HuH-7.5 (cell line): ENCODE measurements at places on chromosomes 7 and 10.

GRCh38 chr10:125489731-125490130 lies 193.2 kb downstream of the TEX36 start:
- no peak for DNase-seq

- no peak for DNase-seq
Observed at GRCh38 chr7:46173476-46174195, 252.6 kb upstream of the IGFBP3 start.

DNA sequence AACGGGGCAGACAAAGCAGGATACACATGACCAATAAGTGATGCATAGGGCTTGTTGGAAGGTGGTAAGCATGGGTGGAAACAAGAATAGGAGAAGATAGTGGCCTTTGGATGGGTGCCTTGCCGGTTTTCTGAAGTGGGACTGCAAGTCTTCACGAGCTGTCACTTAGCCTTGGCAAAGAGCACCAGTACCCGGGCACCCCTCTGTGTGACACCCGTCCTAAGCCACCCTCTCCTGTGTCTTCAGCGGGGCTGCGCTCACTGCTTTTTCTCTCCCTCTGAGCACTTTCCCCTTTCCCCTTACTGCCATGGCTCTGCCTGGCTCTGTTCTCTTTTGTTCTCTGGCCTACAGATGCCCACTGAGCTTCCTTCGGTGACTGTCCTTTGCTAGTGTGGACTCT lies 399.7 kb upstream of the MKI67 start:
- DNase-seq: no peak

- DNase-seq: no peak
Observed at GRCh38 chr10:96626795-96627194, 40.0 kb upstream of the TM9SF3 start.

DNA sequence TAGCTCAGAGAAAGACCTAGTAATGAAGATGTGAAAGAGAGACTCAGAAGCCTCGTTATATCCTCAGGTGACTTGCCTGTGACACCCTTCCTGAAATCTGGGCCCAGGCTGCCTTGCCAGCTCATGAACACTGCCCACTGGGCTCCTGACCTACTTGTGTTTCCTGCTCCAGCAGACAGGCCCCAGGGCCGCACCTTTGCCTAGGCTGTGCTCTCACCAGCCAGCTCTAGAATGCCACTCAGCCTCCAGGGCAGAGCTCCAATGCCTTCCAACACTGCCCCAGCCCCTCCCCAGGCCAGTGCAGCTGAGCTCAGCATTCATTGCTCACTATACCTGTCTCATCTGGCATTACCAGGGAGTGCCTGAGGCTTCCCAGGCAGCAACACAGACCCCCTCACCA lies 94.3 kb downstream of the DLG5 start:
- DNase-seq: no peak

DNA sequence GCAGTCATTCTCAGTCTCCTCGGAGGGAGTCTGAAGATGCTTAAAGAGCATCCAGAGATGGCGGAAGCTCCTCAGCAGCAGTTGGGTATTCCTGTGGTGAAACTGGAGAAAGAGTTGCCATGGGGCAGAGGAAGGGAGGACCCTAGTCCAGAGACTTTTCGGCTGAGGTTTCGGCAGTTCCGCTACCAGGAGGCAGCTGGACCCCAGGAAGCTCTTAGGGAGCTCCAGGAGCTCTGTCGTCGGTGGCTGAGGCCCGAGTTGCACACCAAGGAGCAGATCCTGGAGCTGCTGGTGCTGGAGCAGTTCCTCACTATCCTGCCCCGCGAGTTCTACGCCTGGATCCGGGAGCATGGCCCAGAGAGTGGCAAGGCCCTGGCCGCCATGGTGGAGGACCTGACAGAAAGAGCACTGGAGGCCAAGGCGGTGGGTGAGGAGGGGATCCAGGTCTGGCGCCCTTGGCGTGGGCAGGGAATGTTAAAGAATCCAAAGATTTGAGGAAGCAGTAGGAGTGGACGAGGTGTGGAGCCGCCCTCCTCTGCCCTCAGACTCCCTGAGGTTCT lies 2.9 kb downstream of the ZSCAN25 start:
- DNase-seq: no peak

GRCh38 chr10:1605121-1605520 lies 132.2 kb downstream of the ADARB2 start:
- no peak for DNase-seq

DNA sequence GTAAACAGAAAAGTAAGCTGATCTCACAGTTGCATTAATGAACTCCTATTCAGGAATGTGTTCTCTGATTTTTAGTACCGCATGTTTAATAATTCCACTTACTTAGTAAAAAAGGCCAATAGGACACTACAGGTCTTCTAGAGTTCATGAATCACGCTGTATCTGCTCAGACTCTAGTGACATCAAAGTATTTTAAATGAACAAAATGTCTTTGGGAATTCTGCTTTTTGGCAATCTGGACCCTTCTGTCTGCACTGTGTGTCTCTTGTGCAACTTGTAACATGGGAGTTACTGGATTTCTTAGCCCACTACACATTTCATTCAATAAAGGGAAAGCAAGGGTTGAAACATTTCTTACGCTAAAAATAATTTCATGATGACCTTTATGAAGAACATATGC lies 50.2 kb downstream of the RABGEF1 start:
- no peak for DNase-seq

- DNase-seq: no peak
Observed at GRCh38 chr7:140144821-140145220, 32.0 kb downstream of the KDM7A start.

- DNase-seq: no peak
Observed at GRCh38 chr10:351770-352334, 216.6 kb downstream of the ZMYND11 start.

DNA sequence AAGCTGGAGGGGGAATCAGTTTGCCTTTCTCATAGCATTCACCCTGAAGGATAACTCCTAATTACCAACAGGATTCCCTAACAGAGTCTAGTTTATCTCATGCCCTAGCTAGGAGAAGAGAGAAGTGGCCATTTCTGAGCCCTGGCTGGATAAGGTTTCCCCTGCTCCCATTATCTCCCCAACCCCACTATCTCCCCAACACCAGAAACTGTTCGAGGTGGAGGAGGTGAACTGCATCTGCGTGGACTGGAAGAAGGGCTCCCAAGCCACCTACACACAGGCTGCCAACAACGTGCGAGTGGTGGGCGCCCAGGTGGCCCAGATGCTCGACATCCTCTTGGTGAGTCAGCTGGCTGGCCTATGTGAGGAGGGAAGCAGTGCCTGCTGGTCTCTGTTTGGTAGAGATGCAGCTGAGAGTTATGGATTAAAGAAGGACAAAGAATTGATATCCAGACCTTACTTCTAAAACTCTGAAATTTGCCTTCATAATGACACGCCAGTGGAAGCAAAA lies 3.8 kb downstream of the PNLIPRP1 start:
- DNase-seq: no peak

- no peak for DNase-seq
Observed at GRCh38 chr10:2425320-2425719, 642.0 kb upstream of the PFKP start.

- DNase-seq: no peak
Observed at GRCh38 chr7:109926738-109927137, 1164.2 kb upstream of the LRRN3 start.

DNA sequence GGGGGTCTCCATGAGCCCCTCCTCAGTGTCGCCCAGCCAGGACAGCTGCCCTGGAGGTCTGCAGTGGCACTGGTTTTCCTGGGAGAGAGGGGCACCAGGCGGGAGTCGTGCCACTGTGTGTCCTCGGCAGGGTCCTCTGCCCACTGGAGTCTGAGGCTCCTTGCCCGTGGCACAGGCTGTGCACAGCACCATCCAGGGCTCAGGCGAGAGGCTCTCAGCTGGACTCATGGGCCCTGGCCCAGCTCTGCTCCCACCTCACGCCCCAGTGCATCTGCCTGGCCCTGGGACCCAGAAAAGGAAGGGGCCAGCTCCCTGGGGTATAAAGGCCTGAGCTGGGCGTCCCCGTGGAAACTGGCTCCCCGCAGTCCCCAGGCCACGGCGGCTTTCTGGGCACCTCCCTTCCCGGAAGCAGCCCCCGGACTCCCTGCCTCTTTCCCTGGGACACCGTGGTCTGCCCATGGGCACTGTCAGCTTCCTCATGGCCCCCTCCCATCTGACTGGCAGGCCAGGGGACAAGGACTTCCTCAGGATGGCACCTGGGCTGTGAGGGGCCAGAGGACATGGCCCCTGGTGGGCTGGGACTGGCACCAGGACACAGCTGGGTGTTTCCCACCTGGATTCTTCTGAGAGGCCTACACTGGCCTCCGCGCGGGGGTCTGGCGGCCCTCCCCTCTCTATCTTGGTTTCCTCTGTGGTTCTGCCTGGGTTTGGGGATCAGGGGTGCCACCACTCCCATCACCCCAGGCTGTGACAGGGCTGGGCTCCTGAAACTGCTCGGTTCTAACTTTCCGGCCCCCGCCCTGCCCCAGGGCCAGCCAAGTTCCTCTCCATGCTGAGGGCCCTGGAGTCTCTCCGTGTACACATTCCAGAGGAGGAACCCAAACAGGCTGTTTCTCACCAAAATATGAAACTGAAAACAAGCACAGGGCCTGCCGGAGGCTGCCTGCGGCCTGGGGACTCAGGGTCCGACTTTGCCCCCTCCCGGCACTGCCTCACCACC lies 5.5 kb downstream of the FOXL3 start:
- DNase-seq: no peak

DNA sequence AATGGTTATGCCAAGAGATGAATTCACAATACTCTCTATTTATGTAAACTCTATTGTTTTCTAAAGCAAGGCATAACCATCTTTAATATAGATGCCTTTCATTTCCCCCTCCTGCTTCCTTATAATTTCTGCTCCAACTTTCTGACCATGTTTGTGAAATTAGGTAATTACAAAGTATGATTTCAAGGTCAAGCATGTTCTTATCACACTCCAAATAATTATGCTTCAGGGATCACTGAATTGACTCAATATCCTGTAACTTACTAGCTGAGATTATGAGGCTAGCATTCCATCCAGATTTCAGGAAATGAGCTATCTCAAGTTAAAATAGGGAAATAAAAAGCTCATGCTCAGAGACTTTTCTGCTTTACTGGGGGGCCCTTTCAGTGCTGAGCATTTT lies 655.9 kb upstream of the IGFBP3 start:
- DNase-seq: no peak

DNA sequence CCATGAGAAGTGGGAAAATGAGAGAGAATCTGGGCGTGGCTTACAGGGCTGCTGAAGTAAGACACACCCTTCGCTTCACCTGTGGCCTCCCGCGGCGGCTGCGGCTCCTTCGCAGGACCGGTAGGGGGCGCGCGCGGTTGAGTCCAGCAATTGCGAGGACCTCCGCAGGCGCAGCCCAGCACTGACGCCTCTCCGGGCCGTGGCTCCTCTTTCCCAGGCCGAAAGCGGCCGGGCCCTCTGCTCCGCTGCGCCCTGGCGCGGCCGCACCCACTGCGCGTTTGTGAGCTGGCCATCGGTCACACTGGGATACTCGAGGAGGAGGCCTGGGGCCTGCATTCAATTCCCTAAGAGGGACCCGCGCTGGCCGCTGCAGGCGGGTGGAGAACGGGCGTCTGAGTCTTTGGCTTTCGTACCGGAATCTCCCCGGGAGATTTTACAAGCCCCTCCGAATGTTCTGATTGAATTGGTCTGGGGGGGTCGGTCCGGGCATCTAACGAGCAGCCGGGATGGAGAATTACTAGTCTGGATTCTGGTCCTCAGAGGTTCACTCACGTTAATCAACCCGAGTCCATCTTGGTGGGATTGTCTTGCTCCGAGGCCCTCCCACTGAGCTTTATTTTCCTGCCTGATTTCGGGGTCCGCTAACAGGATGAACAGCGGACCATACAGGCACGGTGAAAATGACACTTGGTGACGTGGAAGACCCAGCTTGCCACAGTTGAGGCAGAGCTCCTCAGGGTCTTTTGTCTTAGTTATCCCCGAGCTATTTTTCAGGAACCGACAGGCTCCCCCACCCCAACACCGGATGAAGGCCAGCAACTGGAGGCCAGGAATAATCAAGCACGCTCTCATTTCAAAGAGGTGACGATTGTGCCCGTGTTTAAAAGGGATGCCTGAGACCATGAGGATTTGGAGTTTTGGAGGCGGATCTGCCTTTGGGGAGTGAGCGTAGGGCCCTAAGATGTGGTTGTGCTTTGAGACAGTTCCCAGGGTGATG lies at the start of gene LRRD1:
LRRD1 (minus strand) TSS at position 215 of the 997 bp plus-strand sequence. CDS start 13,940 bp downstream, outside the sequence.
- peak; percentile 73 for DNase-seq

DNA sequence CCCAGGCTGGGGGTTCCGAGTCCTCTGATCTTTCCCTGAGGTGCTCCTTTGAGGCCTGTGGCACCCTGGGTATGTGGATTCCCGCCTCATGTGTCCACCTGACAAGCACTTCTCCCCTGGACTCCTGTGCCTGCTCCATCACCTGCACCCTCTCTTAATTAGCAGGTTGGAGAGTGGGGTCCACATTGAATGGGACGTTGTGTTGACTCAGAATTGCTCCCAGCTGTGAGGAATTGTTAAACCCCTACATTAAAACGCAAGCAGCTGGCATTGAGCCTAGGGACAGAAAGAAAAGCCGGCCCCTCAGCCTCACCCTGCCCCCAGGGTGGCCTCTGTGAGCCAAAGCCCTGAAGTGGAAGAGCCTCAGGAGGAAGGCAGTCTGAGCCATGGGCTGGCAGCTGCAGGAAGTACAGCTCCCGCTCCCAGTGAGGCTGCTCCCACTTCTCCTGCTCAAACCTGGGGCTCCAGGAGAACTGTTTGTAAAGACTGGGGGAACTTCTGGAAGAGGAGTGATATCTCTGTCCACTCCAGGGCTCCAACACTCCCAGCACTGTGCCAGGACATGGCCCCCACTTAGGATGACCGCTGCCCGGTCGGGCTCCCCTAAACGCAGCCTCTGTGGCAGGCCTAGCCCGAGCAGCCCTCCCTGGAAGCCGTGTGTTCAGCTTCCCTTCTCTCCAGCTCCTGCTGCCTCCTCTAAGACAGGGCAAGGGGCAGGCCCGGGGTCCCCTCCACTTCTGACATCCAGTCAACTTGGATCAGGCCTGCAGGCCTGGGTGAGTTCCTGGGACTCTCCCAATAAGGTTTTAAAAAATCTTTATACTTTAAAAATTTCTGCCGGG lies 1.8 kb upstream of the OPN4 start:
- DNase-seq: no peak

DNA sequence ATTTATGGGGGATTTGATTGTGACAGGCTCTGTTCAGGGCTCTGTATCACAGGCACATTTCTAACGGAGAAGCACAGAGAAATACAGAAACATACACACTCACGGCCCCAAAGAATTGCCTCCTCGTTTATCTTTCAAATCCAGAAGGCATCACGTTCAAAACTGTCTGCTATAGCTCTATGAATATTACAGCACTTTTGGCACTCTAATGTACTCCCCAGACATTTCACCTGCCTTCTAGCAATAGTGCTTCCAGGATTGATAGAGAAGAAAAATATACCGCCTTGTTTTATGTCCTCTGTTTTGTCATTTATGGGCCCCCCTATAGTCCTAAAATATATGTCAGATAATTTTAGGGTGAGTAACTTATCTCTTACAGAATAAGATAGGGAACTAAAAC lies 947.5 kb downstream of the ANKRD7 start:
- no peak for DNase-seq

GRCh38 chr10:21969326-21970287 lies 33.9 kb downstream of the DNAJC1 start:
- DNase-seq: no peak

DNA sequence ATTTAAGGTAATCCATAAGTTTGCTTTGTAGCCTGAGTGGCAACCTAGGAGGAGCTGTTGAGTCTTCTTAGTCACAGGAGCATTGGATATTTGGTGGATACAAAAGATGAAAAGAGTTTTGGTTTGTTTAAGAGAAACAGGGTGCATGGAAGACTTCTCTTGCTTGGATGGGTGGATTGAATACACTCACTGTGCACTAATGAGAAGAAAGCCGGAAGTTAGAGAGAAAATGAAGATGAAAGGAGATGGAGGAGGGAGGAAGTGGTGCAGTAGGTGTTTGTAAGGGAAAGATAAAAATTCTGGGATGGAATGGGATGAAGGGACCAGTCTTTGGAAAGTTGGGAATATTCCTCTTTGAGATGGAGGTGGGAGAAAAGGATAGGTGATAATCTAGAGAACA lies 7.7 kb downstream of the MDFIC start:
- no peak for DNase-seq
